ENCODE measurements at places on chromosomes 2 and 18.

GRCh38 chr2:4979111-4979510, 713.1 kb upstream of the SOX11 start:
- no peak for DNase-seq

DNA sequence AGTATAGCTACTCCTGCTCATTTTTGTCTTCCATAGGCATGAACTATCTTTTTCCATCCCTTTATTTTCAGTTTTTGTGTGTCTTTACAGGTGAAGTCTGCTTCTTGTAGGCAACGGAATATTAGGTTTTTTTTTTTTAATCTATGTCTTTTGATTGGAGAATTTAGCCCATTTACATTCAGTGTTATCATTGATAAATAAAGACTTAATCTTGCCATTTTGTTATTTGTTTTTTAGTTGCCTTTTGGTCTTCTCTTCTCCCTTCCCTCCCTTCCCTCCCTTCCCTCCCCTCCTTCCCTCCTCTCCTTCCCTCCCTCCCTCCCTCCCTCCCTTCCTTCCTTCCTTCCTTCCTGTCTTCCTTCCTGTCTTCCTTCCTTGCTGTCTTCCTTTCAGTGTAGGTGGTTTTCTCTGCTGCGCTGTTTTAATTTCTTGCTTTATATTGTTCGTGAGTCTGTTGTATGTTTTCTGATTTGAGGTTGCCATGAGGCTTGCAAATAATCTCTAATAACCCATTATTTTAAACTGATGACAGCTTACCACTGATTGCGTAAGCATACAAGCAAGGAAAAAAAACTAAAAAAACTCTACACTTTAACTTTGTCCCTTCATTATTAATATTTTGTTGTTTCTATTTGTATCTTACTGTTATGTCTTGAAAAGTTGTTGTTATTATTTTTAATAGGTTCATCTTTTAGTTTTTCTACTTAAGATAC, 353.8 kb downstream of the PARD3B start:
- DNase-seq: no peak

DNA sequence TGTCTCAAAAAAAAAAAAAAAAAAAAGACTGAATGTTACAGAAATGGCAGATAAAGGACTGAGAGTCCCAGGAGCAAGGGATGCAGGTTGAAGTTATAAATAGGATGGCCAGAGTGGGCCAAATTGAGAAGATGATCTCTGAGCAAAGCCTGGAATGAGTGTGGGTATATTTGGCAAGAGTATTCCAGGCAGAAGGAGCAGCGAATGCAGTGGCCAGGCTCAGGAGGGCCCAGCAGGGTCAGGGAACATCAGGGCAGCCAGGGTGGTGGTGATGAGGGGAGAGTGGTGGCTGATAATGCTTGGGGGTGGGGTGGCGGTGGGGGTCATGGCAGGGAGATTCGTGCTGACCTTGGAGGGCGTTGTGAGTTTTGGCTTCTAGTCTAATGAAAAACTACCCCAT, 141.3 kb upstream of the AGAP1 start:
- no peak for DNase-seq

DNA sequence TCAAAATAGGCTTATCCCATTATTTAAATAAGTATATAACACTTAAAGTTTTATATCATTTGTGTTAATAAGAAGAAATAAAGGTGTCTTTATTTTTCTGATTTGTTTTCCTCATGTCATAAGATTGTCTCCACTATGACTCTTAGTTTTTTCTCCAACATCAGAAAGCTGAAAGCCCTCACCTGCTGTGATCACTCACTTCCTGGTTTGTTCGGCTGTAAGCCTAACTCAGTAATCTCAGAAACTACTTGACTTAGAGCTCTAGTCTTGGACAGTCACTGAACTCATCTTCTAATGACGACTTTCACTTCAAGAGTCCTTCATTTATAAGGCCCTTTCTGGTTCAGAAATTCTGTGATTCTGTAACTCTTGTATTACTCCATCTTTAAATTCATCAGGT, 311.0 kb downstream of the ZEB2 start:
- DNase-seq: no peak

DNA sequence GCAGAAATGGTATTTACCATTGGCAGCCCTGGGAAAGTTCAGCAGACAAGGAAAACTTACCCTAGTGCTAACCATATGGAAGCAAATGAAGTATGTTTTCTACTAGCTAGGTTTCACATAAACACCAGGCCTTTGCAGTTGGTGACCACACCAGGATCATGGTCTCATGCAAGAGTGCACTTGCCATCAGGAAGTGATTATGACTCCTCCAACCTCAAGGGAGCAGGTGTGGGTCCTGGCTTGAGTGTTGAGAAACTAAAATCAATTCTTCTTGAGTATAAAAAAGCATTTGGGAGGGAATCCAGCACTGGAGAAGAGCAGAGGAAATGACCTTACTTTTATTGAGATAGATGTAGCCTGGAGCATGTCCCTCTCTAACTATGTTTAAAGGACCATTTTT, 56.8 kb upstream of the SPAG16 start:
- DNase-seq: peak; percentile 16

DNA sequence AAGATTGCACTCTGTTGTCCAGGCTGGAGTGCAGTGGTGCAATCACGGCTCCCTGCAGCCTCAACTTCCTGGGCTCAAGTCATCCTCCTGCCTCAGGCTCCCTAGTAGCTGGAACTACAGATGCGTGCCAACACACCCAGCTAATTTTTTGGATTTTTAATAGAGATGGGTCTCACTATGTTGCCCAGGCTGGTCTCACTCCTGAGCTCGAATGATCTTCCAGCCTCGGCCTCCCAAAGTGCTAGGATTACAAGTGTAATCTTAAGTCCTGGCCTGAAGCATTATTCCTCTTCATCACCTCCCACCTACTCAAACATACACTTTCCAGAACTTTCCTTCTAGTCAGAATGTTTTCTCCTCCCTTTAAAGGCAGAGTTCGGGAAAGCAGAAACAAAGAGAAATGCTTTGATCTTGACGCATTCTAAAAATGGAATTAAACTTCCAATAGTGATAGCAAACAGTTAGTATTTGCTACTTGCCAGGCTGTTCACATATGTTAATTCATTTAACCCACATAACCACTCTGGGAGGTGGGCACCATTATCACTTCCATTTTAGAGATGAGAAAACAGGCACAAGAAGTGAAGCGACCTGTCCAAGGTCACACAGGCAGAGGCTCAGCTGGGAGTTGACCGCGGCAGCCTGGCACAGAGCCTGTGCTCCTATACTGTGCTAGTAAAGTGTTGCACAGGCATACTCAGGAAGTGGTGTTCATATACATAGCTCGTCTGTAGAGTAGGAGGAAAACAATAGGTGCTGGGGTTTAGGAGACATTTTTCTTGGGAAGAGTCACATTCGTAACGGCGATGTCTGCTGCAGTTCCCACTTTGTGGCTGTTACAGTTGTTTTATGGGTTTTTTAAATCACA, 24.6 kb downstream of the TEX44 start:
- peak; percentile 67 for DNase-seq

DNA sequence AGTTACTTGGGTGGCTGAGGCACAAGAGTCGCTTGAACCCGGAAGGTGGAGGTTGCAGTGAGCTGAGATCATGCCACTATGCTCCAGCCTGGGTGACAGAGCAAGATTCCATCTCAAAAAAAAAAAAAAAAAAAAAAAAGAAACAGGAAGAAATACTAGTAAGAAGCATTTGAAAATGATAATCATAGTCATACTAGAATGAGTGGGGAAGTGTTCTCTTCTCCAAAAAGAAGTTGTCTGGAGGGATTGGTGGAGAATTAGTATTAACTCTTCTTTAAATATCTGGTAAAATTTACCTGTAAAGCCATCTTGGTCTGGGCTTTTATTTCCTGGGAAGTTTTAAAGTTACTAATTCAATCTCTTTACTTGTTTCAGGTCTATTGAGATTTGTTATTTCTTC, 131.8 kb downstream of the FAM210A start:
- no peak for DNase-seq

- no peak for DNase-seq
Observed at GRCh38 chr2:174485788-174486562, 854 bp downstream of the GPR155 start.

- DNase-seq: no peak
Observed at GRCh38 chr18:26471027-26471426, 77.3 kb downstream of the KCTD1 start.

- DNase-seq: no peak
Observed at GRCh38 chr18:33803636-33804035, 225.6 kb downstream of the ASXL3 start.

- DNase-seq: no peak
Observed at GRCh38 chr18:61732854-61733253, 160.0 kb downstream of the RNF152 start.

DNA sequence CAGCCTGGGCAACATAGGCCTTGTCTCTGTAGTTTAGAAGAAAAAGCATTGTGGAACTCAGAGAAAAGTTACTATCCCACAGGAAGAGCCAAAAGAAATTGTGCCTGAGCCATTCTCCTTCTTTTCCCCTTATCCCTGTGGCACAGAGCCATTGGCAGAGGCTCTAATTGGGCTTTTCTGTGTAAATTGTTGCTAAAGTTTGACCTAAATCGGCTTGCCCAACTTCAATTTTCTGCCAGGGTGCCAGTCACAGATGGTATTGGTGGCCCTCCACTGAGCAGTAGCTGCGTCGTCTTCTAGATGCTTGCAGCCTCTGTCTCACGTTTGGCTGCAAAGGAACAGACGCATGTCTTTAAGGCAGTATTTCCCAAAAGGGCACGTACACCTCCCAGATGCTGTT, 30.3 kb downstream of the ZNF532 start:
- no peak for DNase-seq

- DNase-seq: no peak
Observed at GRCh38 chr2:105675841-105676240, 68.9 kb upstream of the NCK2 start.

DNA sequence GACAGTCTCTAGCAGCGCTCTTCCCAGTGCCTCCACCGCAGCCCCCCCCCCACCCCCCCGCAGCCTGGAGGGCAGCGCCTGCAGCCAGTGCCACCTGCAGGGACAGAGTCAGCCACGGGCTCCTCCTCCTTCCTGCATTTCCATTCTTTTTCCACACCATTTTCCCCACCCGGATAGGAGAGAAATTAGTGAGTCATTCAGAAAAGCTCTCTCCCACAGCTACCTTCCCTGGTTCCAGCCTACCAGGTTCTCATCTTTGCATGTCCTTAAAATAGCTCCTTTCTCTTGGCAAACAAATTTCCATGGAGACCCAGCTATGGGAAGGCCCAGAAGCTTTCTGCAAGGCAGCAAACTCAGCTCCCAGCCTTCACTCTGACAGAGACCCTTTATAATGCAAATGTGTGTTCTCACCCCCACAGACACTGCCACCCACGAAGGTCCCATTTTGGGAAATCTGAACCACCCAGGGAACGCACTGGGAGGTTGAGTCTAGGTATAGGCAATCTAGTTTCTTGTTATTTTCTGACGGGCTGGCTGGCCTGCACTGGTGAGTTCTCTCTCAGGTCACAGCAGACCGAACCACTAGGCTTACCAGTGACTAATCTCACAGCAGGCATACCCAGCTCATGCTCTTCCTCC, 41.8 kb upstream of the ATG16L1 start:
- DNase-seq: no peak

- DNase-seq: no peak
Observed at GRCh38 chr18:23982155-23983079, 32.1 kb upstream of the TTC39C start.

GRCh38 chr18:67735506-67735905, 219.0 kb upstream of the DSEL start:
- no peak for DNase-seq

GRCh38 chr2:10678225-10678624, 11.6 kb downstream of the NOL10 start:
- DNase-seq: no peak

DNA sequence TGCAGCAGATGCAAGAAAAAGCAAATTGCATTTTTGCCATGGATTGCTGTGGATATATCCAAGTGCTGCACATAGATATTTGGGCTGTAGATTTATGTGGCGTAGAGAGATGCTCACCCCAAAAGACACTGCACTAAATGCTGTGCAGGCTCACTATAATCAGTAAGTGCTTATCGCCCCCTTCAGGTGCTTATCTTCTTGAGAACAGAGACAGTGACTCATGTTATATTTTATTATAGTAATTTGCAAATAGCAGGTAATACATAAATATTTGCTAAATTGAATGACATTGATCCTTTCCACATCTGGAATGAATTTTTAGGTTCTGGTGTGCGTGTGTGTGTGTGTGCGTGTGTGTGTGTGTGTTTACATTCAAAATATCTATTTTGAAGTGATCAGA, 36.8 kb upstream of the PLEKHM3 start:
- DNase-seq: peak; percentile 58

GRCh38 chr2:231923951-231924888, 2.0 kb downstream of the NPPC start:
- DNase-seq: no peak

DNA sequence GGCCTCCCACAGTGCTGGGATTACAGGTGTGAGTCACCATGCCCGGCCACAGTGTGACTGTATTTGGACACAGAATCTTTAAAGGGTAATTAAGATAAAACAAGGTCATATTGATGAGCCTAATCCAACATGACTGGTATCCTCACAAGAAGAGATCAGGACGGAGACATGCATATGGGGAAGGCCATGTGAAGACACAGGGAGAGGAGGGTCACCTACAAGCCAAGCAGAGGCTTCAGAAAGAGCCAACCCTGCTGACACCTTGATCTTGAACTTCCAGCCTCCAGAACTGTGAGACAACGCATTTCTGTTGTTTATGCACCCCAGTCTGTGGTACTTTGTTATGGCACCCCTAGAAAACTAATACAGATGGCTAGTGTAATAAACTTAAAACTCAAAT, 72.4 kb downstream of the REV1 start:
- no peak for DNase-seq

DNA sequence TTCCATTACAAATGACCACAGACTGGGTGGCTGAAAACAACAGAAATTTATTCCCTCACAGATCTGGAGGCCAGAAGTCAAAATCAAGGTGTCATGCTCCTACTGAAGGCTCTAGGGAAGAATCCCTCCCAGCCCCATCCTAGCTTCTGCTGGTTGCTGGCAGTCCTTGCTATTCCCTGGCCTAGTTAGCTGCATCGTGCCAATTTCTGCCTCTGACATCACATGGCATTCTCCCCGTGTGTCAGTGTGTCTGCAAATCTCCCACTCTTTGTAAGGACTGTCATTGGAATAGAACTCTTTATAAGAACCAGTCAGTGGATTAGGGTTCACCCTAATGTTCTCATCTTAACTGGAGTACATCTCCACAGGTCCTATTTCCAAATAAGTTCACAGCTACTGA, 30.5 kb upstream of the NCKAP5 start:
- no peak for DNase-seq

- no peak for DNase-seq
Observed at GRCh38 chr2:132816234-132816633, 146.2 kb upstream of the LYPD1 start.

- no peak for DNase-seq
Observed at GRCh38 chr18:24136967-24137373, 1.9 kb upstream of the CABYR start.
